Adrenal gland (tissue), 19 donors: ENCODE measurements at places on chromosomes 7 and 10. TPM values are rescaled to one million over a fixed set of nuclear protein-coding genes. Genes with fewer than 3 reads are reported as not detected.

Gene FOXI2
- not detected for total RNA-seq

Gene OR13A1
- not detected for total RNA-seq

Gene MARVELD1
- 9.3 TPM for total RNA-seq

Gene PLCE1
- 1.1 TPM for total RNA-seq

DNA sequence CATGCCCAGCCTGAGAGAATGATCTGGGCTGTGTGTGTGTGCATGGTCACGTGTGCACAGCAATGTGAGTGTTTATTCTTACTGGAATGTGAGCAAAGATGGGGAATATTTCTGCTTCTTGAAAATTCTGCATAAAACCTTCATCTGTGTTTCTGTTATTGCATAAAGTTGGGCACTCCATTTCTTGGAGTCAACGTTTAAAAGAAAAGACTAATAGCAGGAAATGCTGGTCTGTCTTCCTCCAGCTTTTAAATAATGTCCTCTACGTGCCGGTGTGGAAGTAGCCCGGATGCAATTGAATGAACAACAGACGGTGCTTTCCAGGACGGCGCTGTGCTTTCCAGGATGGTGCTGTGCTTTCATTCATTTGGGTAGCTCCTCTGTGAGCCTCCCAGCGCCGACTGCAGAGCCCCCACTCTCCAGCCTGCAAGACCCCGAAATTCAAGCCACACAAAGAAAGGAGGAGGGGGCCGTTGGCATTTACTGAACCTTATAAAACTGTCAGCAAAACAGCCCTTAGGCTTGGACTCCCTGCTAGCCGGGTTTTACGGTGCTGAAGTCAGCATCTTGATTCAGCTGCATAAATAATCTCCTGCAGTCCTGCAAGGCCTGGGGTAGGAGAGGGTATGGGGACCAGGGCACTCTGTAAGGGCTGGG lies 158.2 kb upstream of the PRKCQ start:
- no peaks in the 10 kb centered on the region for H3K36me3 ChIP-seq
- no peak overlapping the region for H3K27ac ChIP-seq
- H3K27me3 ChIP-seq: no peaks in the 10 kb centered on the region
- H3K4me3 ChIP-seq: no peak overlapping the region

DNA sequence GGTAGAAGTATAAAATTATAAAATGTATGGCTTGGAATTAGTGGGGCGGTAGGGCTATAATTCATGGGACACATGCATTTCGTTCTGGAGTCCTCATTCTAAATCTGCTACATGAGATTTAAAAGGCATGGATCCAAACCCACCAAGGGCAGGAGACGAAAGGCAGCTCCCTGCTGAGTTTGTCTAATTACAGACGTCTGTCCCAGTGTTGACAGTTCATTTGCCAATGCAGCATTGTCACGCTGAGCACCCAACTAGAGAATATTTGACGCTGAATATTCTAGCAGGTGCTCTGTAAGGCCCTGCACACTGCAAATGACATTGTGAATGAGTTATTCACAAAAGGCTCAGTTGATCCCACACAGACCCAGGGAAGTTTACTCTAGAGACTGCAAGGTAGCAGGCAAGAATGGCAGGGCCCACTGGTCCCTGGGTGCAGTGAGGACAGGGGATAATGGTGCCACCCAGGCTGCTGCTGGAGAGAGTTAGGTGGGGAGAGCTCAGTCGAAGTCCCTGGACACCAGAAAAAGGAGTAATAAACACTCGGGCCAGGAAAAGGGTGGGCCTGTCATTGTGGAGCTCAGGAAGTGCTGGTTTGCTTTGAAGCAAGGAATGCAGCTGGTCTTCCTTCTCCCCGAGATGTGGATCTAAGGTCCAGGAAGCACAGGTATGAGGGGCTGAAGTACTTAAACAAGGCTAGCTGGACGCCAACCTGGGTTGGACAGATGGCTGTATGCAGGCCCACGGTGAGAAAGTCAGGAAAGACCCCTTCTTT lies 75.0 kb upstream of the JCAD start:
- no peak for DNase-seq
- no peaks in the 10 kb centered on the region for H3K27me3 ChIP-seq
- no peaks in the 10 kb centered on the region for H3K4me1 ChIP-seq
- H3K27ac ChIP-seq: no peak overlapping the region
- H3K36me3 ChIP-seq: no peaks in the 10 kb centered on the region

DNA sequence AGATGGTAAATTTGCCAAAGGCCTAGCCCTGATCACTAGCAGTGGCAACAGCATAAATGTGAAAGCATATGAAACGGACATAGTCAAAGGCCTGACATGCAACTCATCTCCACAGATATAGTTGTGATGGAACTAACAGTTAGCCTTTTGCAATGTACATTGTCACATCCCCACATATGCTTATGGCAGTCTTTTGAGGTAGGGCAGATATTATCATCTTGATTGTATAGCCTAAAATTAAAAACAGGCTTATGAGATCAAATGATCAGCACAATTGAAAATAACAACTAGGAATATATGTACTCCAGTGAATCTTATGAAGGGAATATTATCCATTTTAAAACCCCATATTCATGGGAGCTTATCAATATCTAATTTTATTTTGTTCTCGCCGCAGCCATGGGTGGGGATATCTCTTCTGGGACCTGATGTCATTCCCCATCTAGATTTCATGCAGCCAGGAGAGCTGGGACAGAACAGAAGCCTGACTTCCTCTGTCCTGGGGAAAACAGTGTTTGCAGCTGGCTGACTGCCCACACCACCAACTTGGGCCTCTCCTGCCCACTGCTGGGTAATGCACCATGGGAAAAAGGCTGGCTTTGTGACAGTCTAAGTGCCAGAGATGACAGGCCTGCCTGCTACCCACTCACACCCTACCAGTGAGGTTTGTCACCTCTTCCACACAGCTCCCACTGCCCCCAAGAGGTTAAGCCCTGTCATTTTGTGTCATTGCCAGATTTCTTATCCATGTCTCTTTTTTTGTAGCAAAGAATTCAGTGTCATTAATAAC lies 180.2 kb upstream of the FZD1 start:
- H3K27ac ChIP-seq: no peak overlapping the region
- no peaks in the 10 kb centered on the region for H3K27me3 ChIP-seq
- H3K36me3 ChIP-seq: no peaks in the 10 kb centered on the region
- no peaks in the 10 kb centered on the region for H3K4me1 ChIP-seq
- no peak overlapping the region for H3K4me3 ChIP-seq

DNA sequence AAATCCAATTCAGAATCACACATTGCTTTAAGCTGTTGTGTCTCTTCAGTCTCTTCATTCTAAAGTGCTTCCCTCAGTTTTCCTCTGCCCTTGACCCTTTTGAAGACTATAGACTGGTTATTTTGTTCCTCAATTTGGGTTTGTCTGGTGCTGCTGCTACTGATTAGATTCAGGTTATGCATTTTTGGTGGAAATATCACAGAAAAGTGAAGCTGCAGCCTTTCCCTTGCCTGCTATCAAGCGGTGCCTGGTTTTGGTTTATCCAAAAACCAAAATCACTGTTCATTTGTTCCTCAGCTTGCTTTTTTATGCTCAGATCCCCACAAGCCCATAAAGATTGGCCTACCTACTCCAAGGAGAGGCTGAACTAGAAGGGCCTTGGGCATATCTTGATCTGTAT lies 55.2 kb downstream of the ELMO1 start:
- no peak overlapping the region for H3K27ac ChIP-seq
- no peak overlapping the region for H3K4me3 ChIP-seq
- DNase-seq: no peak
- H3K36me3 ChIP-seq: no peaks in the 10 kb centered on the region

GRCh38 chr10:98259606-98260315 lies 8.2 kb downstream of the LOXL4 start:
- no peaks in the 10 kb centered on the region for H3K4me1 ChIP-seq
- no peak overlapping the region for H3K27ac ChIP-seq
- no peak overlapping the region for H3K4me3 ChIP-seq
- no peak for DNase-seq
- no peaks in the 10 kb centered on the region for H3K27me3 ChIP-seq

DNA sequence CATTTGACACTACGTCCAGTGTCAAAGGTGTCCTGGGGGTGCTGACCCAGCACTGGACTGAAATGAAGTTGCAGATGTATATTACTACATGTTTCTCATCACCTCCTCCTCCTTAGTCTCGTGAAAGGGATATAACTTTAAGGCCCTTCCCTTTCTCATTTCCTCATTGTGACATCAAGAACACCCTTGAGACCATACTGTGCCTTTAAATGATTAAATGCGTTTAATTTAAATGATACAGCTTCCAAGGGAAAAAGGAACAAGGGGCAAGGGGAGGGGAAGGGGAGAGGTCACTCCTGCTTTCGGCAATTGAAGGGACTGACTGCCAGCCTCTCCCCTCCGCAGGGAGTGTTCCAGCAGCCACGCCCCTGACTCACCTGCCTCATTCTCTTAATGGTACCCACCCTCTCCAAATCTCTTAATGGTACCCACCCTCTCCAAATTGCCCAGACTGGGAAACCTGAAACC lies 80.5 kb upstream of the KMT2E start:
- no peak overlapping the region for H3K4me3 ChIP-seq
- H3K36me3 ChIP-seq: no peaks in the 10 kb centered on the region
- H3K27ac ChIP-seq: no peak overlapping the region
- no peaks in the 10 kb centered on the region for H3K4me1 ChIP-seq

- no peak overlapping the region for H3K27ac ChIP-seq
- no peak for DNase-seq
- no peaks in the 10 kb centered on the region for H3K36me3 ChIP-seq
- H3K27me3 ChIP-seq: no peaks in the 10 kb centered on the region
- no peak overlapping the region for H3K4me3 ChIP-seq
These were observed 181.6 kb upstream of the LRGUK start for GRCh38 chr7:133945497-133945896.

DNA sequence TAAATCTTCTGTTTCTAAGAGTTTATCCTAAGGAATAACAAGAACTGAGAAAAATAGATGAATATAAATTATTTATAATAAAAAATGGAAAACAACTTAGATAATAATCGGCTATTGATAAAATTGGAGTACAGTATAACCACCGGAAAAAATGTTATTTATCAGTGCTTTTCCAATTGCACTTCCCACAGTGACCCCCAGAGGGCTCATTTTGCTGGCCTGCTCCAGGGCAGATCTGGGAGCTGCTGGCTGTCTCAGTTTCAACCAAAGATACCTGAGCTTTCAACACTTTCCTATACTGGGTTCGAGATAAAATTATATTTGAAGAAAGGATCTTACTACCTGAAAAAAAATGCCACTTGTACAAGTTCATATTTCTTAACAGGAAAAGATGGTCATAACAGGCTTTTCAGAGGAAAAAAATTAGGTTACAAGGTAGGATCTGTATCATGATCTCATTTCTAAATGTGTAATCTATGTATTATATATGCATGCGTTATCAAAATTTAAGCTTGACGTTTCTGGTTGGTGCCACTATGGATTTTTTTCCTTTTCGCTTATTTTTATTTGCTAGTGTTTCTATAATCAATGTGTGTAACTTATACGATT lies 165.7 kb downstream of the NPSR1 start:
- DNase-seq: peak; percentile 63
- H3K36me3 ChIP-seq: no peaks in the 10 kb centered on the region
- no peak overlapping the region for H3K4me3 ChIP-seq
- no peaks in the 10 kb centered on the region for H3K27me3 ChIP-seq
- H3K4me1 ChIP-seq: no peaks in the 10 kb centered on the region
- H3K27ac ChIP-seq: no peak overlapping the region

DNA sequence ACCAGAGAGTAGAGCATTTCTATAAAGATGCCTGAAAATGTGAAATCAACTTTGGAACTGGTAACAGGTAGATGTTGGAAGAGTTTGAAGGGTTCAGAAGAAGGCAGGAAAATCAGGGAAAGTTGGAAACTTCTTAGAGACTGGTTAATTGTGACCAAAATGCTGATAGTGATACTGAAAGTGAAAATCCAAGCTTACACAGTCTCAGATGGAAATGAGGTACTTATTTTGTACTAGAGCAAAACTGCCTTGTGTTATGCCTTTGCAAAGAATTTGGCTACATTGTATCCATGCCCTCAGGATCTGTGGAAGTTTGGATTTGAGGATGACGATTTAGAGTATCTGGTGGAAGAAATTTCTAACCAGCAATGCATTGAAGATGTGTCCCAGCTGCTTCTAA lies 430.6 kb upstream of the KCND2 start:
- H3K4me1 ChIP-seq: no peaks in the 10 kb centered on the region
- no peak overlapping the region for H3K4me3 ChIP-seq
- no peak for DNase-seq
- H3K27me3 ChIP-seq: no peaks in the 10 kb centered on the region

GRCh38 chr7:132609906-132610520 lies 33.7 kb upstream of the PLXNA4 start:
- H3K4me3 ChIP-seq: no peak overlapping the region
- H3K4me1 ChIP-seq: peaks cover 4% of the 10 kb centered on the region
- H3K27me3 ChIP-seq: no peaks in the 10 kb centered on the region
- H3K27ac ChIP-seq: no peak overlapping the region
- no peaks in the 10 kb centered on the region for H3K36me3 ChIP-seq
- no peak for DNase-seq

DNA sequence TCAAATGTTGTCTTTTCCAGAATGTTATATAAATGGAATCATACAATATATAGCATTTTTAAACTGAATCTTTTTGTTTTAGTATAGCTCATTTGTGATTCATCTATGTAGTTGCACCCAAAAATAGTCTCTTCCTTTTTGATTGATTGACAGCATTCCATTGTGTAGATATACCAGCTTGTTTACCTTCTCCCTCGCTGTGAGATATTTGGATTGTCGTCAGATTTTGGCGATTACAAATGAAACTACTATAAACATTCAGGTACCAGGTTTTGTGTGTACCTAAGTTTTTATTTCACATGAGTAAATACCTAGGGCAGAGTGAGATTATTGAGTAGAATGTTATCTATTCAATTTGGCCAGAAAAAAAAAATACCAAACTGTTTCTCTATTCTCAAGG lies 584.7 kb upstream of the SORCS1 start:
- H3K36me3 ChIP-seq: no peaks in the 10 kb centered on the region
- DNase-seq: no peak
- no peaks in the 10 kb centered on the region for H3K27me3 ChIP-seq
- no peak overlapping the region for H3K27ac ChIP-seq
- H3K4me3 ChIP-seq: no peak overlapping the region

DNA sequence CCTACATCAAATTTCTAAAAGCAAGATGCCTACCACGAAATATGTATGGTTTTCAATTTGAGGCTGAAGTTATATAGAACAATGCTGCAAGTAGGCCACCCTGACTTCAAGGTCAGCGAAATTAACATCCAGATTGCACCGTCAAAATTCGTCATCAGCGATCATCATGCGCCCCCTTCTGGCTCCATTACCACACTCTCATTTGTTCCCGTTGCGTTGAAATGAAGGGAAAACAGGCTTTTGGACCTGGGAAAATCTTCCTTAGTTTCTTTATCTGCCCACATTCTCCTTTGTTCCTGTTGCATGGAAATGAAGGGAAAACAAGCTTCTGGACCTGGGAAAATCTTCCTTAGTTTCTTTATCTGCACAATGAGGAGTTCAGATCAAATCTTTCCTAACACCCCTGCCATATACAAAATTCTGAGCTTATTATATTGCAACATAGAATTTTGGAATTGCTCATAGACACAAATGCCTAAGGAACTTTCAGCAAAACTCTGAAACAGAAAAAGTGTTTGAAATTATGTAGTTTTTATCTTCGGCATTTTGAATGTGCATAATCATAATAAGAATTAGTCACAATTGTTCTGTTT lies 98.2 kb upstream of the PRKCQ start:
- no peak overlapping the region for H3K27ac ChIP-seq
- H3K4me3 ChIP-seq: no peak overlapping the region
- DNase-seq: peak; percentile 71
- H3K4me1 ChIP-seq: no peaks in the 10 kb centered on the region
- no peaks in the 10 kb centered on the region for H3K36me3 ChIP-seq
- H3K27me3 ChIP-seq: no peaks in the 10 kb centered on the region

GRCh38 chr10:14047431-14047830 lies 283.3 kb downstream of the FRMD4A start:
- no peak overlapping the region for H3K4me3 ChIP-seq
- H3K36me3 ChIP-seq: no peaks in the 10 kb centered on the region
- DNase-seq: no peak
- no peaks in the 10 kb centered on the region for H3K27me3 ChIP-seq
